ENCODE measurements at places on chromosomes 2 and 18. TPM values are rescaled to one million over a fixed set of nuclear protein-coding genes. Genes with fewer than 3 reads are reported as not detected.

The WDR7 gene
- 50.8 TPM for total RNA-seq

The REL gene
- total RNA-seq: 28.0 TPM

The ADCYAP1 gene
- not detected for total RNA-seq

The ZDBF2 gene
- total RNA-seq: 18.6 TPM

The TRIM54 gene
- 0.17 TPM for total RNA-seq

The CXCR4 gene
- 308 TPM for total RNA-seq

The UGT1A3 gene
- total RNA-seq: not detected

The NAT8 gene
- total RNA-seq: not detected

The MEP1B gene
- not detected for total RNA-seq

- DNase-seq: no peak
Measured at GRCh38 chr2:237068005-237068576, 17.6 kb upstream of the COPS8 start.

DNA sequence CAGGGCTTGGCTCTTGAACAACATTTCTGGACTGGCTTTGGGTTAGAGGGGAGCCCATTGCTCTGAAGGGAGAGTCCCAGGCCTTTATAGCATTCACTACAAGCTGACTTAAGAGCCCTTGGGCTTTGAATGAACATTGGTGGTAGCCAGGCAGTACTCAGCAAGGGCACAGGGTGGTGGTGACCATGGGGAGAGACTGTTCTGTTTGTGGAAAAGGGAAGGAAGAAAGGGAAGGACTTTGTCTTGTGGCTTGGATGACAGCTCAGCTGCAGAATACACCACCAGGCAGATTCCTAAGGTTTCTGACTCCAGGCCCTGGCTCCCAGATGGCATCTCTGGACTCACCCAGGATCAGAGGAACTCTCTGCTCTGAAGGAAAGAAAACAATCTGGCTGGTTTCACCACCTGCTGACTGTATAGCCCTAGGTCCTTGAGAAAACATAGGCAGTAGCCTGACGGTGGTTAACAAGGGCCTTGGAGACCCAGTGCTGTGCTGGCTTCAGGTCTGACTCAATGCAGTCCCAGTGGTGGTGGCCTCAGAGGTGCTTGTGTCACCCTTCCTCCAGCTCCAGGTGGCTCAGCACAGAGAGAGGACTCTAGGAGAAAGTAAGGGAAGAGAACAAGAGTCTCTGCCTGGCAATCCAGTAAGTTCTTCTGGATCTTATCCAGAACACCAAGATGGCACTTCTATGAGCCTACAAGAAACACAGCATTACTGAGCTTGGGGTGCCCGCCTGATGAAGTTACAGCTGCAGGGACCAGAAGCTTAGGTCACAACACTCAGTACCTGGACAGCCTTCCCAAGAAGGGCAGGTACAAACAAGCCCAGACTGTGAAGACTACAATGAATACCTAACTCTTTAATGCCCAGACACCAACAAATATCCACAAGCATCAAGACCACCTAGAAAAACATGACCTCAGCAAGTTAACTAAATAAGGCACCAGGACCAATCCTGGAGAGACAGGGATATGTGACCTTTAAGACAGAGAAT, 16.4 kb upstream of the ABCB11 start:
- no peak for DNase-seq

DNA sequence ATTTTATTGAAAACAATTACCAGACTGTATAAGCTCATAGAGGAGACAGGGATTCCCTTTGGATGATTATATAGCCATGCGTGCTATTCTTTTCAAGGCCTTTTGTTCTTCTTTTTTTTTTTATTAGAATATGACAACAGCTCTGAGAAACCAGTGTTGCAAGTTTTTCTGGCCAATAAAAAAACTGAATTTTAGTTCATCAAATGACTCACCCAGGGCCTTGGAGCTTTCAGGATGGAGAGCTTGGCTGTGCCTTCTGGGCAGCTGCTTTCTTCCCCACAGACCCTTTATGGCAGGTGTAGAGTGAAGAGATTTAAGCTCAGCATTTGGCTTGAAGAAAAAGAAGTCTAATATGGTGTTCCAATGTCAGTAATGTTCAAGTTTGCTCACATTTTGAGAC, 497.9 kb upstream of the FANCL start:
- DNase-seq: no peak

DNA sequence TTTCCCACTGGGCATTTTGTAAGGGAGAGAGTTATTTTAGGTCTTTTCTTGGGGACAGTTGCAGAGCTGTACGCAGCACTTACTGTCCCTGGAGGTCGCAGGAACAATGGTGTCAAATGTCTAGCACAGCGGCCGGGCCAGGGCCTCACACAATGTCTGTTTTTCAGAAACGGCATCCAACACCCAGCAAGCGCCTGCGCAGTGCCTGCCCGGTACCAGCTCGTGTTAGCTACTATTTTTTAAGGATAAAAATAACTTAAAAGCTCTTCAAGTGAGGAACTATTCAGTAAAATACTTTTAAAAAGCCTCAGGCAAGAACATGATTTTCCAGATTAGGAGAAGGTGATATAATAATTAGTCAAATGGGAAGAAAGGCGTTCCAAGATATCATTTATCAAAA, 90.0 kb downstream of the MBP start:
- DNase-seq: no peak

- peak; percentile 23 for DNase-seq
Measured at GRCh38 chr2:85754313-85755095, 713 bp downstream of the ATOH8 start.

- no peak for DNase-seq
Measured at GRCh38 chr18:48885924-48886400, 64.8 kb downstream of the SMAD7 start.

GRCh38 chr2:237143676-237144440, 58.2 kb downstream of the COPS8 start:
- DNase-seq: no peak

- no peak for DNase-seq
Measured at GRCh38 chr2:136230464-136230863, 112.5 kb upstream of the CXCR4 start.

DNA sequence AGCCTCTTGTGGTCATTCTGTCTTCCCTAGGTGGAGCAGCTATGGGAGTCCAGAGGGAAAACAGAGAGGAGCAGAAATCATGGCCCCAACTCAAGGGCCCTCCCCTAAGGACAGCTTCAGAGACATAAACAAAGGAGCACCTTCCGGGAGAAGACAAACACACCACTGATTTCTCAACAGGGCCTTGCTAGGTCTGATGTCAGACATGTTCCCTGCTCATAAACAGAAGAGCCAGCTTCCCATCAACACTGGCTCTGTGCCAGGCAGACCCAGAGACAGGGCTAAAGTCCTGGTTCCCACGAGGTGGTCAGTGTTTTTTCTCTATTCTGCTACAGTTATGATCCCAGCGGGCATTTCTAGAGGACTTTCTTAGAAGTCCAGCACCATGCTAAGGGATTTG, 19.3 kb downstream of the CXCR2 start:
- no peak for DNase-seq

DNA sequence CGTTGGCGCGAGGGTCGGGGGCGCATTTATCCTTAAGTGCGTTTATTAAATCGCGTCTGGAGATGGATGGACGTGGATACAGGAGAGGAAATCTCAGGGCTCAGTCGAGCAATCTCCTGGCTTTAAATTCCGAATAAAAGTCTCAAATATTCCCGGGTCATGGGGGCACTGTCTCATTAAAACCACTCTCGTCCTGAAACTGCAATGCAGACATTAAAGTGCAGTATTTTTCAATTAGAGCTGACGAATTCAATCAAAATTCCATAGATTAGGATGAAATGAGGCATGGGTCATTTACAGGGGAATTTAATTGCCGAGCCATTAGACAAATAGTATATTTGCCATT, 10.7 kb upstream of the GBX2 start:
- DNase-seq: no peak

DNA sequence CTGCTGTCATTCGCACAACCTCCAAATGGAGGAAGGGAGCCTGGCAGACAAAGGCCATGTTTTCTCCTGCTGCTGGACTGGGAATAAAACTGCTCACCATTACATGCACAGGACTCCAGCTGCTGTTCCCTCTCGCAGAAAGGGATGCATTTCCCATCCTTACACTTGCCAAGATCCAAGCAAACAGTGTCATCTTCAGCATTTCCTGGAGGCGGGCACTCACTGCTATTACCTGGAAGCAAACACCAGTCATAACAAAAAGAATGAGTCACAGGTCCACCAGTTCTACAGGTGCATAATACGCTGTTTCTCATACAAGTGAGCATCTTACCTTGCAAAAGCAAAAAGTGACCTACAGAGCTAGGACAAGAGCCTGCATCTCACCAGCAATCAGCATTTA, 22.7 kb downstream of the IAH1 start:
- DNase-seq: no peak

DNA sequence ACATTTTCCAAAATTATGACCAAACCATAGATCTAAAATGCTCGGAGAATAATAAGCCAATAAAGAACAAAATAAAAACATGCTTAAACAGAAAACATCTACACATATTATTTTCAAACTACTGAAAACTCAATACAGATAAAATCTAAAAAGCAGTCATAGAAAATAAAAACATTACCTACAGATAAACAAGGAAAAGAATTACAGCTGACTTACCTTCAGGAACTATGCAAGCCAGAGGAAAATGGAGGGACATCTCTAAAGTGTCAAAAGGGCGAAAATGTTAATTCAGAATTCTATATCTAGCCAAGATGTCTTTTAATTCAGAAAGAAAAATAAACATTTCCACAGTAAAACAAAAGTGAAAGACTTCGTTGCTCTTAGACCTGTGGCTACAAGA, 112.9 kb upstream of the GYPC start:
- no peak for DNase-seq

DNA sequence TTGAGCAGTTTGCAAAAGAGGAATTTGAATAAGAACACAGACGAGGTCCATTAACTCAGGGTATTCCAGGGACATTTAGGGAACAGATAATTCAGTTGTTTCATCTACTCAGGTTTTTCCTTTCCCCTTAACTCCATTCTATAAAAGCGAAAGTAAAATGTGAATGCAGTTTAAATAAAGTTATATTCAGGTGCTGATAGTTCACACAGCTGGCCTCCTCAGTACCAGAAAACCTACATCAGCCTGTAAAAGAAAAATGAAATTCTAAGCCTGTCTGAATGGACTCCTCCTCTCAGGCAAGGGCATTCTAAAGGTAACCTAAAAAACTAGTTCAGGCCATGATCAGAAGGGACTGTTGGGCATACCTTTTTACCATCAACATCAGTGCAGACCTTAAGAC, 873.8 kb downstream of the SUCLG1 start:
- no peak for DNase-seq

GRCh38 chr2:75466708-75467311, 93.9 kb downstream of the EVA1A start:
- no peak for DNase-seq

GRCh38 chr2:24509425-24509824, 18.4 kb downstream of the NCOA1 start:
- DNase-seq: no peak

DNA sequence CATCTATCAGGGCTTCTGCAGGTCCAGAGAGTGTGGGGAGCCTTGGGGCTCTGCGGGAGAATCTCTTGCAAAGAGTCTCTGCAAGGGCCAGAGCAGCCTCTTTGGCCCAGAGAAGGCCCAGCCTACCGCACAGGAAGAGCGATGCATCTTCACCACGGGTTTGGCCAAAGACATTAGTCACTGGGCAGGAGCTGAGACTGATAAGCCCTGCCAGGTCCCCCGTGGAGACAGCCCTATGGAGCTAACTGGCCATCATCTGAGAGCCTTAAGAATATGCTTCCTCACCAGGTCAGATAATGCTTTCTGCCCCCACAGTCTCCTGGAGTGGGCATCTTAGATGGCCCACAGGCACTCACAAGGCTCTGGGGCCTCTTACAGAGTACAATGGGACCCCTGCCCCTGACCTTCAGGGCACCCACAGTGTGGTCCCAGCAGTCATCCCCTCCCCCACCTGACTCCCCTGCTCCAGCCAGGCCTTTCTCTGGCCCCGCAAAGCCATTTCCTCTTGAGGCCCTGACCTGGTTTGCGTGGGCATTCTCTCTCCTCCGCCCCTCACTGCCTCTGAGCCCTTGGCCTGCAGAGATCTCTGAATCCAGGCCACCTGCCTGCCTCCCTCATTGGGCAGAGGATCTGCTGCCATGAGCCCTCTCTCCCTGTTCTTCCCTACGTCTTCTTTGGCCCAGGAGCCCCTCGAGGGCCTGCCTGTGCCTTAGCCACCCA, 31.9 kb upstream of the MAPRE3 start:
- no peak for DNase-seq

DNA sequence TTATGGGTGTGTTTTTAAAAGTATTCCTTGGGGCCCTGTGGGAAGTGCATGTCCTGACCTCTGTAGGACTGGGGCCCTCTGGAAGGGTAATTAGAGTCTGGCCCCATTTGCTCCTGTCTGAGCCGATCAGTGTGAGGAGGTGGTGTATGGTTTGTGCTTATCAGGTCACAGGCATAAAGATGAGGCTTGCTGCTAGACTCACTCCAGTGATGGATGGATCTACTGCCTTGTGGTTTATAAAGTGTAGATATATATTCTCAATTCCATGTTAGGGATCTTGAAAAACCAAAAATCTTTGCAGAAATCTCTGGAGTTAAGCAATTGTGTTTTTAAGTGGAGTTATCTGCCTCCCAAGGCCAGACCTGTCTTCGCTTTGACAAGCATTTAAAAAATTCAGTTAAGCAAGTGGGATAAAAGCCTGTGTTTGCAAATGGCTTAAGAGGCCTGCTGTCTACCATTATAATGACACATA, 182.4 kb downstream of the PTPRM start:
- no peak for DNase-seq

DNA sequence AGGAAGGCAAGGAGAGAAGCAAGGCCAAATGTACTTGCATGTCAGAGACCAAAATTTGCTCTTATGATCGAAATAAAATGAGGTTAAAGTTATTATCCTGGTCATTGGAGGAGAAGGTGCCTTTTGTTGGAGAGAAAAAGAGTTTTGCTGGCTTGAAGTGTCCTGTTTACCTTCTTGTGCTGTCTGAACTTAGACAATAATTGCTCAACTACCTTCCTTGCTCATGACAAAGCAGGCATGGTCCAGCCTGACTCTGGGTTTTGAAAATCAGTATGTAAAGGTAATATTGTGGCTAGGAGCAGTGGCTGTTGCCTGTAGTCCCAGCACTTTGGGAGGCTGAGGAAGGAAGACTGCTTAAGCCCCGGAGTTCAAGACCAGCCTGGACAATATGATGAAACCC, 89.1 kb downstream of the MEIS1 start:
- no peak for DNase-seq

DNA sequence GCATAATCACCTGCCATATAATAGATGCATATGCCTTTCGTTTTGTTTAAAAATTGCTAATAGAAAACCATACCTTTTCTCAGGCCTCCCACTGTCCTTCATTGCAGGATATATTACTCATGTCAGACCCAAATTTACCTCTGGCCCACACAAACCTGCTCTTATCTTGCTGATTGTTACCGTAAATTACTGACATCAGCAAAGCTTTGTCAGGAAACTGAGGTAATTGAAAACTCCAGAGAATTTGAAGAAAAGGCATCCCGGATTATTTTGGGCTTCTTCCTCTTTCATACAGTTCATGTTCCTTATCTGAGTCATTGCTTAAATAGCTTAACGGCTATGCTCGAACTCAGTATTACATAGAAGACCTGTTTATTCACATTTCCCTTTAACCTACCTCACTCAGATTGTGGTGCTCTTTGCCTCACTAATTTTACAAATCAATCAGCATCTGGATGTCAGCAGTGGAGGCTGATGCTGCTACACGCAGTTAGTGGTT, 145.7 kb downstream of the ZEB2 start:
- no peak for DNase-seq

GRCh38 chr2:70552501-70553333, 909 bp downstream of the TGFA start:
- DNase-seq: peak; percentile 20
